ENCODE measurements at places on chromosomes 7 and 10.
A peak's percentile ranks its signal among the peaks of the same experiment; 100 is the strongest.

GRCh38 chr7:15765753-15766152, 79.3 kb upstream of the MEOX2 start:
- DNase-seq: no peak

GRCh38 chr10:58998924-58999713, 177.3 kb upstream of the PHYHIPL start:
- no peak for DNase-seq

- no peak for DNase-seq
These were observed 83.6 kb upstream of the MKI67 start for GRCh38 chr10:128209862-128210214.

DNA sequence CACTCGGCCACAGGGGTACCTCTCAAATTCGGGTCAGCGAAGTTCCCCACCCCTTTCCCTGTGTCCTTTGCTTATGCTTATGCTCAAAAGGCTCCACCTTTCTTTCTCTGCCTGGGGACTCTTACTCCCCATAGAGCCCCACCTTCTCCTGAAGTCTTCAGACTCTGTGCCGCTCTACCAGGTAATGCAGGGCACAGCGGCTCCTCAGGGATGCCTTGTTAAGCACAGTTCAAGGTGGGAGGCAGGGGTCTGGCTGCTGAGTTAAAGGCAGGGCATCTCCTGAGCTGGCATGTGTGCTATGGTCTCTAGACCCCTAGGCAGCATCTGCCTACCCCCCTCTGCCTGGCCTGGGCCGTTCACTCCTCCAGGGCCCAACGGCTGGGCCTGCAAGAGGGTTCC, 3.0 kb upstream of the CXCL12 start:
- no peak for DNase-seq

DNA sequence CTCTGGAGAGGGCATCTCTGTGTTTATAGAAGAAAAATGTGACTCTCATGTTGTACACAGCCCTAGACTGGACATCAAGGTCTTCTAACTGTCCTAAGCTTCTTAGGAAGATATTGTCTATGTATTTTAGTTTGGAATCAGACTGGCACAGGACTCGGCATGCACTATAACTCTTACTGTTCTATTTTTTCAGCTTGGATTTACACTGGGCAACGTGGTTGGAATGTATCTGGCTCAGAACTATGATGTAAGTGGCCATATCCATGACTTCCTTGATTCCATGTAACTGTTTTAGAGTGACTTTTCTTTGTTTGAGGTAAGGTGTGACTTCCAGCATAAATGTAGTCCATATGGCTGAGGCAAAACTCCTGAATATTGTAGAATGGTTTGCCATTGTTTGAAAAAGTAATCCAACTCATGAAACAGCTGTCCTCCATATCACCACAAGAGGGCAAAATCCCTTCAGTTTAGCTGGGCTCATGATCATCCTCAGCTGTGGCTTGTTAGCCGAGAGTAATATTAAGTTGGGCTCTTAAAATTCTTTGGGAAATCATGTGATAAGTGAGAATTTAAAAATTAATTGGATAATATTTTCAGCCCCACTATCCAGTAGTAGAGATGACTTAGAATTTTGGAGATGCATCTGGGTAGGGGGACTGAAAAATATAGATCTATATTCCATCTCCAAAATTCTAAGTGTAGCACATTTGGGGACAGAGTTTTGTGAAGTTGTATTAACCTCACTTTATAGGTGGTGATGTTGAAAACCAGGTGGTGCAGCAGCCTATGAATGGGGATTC, 10.4 kb downstream of the STMP1 start:
- peak; percentile 50 for DNase-seq

DNA sequence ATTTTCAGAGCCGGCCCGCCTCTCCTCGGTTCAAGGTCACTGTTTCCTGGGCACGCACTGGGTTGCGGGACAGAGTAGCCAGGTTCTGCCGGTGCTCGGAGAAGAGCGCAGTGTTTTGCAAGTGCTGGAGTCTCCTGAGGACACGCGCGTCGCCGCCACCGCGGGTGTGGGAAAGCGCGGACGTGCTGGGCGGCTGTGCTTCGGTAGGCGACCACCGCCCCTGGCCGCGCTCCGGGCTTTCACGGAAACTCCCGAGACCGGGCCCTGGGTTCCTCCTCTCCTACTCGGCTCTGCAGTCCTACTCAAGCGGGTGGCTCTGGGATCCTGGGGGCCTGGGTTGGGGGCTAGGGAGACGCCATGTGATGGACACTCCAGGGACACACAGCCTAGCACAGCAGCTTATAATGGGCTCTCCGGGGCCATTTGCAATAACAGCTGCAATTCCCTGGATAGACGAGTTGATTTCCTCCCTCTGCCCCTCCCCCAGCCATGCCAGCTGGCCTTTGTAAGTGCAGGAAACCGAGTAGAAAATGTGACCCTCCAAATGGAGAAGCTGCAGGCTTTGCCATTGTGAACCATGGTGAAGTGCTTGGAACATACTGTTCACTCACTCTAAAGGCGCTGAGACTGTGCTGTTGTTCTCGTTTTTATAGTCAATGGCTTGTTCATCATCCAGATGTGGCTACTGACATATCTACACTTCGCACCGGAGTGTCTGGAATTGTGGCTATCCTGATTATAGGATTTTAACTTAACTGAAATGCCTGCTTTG, 2.1 kb downstream of the FRAT1 start:
- peak; percentile 52 for DNase-seq

GRCh38 chr10:132865851-132866600, 76.3 kb downstream of the CFAP46 start:
- DNase-seq: no peak

DNA sequence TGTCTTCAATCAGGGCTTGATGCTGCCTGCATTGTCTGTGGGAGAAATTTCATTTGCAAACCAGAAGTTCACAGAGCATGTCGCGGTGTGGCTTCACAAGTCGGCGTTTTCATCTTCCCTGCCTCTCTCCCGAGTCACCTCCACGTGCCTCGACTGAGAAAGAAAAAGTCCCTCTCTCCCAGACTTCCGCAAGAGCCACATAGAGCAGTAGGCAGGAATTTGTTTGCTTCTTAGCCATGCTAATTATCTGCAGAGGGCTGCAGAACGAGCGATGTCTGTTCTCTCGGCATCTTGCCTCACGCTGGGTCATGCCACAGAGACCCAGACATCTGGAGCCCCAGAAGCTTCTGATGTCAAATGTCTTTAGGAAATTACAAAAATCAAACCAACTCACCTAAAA, 272.2 kb downstream of the TCF7L2 start:
- DNase-seq: no peak

DNA sequence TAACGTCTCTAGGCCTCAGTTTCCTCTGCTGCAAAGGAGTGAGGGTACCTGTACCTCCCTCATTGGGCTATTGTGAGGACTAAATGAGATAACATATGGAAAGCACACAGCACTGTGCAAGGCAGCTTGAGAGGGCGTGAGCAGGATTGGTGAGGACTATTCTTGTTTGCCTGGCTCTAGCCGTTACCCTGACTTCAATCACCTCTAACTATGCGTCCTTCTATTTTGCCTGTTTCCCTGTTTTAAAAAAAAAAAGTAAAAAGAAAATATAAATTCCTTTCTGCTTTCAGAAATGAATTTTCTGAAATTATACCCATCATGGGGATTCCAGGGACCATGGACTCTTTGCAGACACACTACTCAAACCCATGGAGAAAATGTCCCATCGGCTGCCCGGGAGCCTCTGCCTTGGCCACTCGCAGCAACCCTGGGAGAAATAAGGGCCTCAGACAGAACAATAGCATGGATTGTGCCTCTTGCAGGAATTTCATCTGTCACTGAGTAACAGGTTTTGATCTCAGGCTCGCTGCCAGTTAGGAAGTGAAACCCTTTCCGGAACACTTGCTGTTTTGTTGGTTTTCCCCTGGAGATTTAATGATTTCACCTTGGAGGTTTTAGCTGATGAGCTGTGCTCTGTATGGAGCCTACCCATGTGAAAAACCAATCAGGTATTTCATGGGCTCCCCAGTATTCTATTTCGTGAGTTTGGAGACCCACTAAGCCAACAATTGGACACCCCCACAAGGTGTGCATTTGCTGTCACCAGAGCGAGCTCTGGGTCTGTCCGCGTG, 55.6 kb downstream of the STEAP1B start:
- no peak for DNase-seq

DNA sequence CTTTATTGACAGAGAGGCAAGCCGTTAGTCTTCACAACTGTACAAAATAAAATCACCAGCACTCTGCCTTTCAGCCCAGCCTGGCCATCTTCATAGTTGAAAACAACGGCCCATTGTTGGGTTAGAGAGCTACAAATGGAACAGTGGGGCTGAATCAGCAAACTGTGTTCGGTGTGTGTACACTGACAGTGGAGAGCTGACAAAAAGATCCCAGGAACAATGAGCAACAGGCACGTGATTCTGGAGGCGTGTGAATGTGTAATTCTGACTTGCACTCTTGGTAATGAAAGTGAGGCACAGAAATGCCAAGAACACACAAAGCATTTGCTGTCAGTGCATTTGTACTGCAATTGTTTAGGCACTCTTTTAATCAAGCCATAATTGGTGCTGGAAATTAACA, 303.7 kb downstream of the WDR11 start:
- DNase-seq: peak; percentile 53

- no peak for DNase-seq
These were observed 2.6 kb downstream of the ZNF775 start for GRCh38 chr7:150381785-150382122.

DNA sequence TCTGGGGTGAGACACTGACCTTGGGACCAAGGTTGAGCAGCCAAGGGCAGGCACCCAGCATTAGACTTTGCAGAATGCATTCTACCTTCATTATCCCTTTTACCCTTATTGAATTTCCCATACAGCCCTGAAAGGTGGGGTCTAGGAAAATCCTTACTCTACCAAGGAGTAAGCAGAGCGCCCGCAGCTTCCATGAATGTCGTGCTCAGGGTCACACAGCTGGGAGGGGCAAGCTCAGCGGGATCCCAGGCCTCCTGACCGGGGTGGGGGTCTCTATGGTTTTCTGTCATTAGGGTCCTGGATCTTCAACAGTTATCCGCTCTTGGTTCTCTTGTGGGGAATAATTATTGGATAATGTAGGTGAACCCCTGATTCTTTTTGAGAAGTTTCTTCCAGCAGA, 30.7 kb upstream of the BTBD16 start:
- DNase-seq: no peak

GRCh38 chr10:73920089-73920488, 9.2 kb downstream of the PLAU start:
- no peak for DNase-seq

DNA sequence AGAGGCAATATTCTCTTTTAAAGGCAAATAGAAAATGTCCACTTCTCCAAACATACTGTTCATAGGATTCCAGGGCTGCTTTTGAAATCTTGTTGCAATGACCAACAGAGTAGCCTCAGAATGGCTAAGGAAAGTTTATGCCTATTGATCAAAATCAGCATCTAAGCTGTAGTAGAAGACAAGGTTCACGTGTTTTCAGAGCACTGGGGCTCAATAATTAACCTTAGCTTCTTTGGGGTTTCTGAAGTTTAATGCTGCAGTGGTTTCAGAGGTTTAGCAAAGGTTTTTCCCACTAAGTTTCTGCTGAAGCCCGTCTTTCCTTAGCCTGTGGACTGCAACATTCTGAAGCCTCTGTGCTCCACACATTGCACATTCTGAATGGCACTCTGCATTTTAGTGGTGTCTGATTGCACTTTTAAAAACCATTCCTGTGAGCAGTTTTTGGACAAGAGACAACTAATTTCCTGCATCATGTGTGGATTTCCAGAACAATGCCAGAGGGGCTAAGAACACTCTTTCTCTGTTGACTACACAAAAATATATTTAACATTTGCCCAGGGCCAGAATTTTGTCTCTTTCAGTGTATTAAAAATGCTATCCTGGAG, 342.5 kb downstream of the PTEN start:
- DNase-seq: no peak

GRCh38 chr7:84002348-84002747, 192.2 kb downstream of the SEMA3A start:
- DNase-seq: no peak

DNA sequence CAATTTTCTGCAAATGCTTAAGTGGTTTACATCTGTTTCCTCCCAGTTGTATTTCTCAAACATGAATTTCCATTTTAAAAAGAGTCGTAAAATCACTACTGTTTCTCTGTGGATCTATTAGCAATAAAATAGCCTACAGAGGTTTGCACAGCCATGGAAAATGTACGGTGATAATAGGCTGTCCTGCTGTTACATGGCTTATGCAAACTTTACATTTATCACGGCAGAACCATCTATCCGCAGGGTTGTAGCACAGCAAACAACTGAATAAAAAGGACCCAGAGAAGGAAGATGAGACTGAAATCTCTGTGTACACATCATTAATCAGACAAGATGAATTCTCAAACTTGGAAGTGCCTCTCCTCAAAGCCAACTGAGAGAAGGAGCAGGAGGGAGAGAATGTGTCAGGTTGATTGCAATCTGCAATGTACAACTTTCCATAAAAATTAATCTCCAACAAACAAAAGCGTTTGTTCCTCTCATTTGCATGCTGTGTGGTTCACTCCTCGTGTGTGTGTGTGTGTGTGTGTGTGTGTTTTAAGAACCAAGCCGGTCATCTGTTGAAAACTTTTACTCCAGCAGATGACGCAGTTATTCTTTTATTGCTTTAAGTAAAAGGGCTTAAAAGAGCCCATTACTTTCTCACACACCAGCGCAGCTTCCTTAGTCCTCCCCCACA, 279.3 kb downstream of the SKAP2 start:
- no peak for DNase-seq

- DNase-seq: no peak
These were observed 228.7 kb downstream of the TCF7L2 start for GRCh38 chr10:113178771-113179170.

DNA sequence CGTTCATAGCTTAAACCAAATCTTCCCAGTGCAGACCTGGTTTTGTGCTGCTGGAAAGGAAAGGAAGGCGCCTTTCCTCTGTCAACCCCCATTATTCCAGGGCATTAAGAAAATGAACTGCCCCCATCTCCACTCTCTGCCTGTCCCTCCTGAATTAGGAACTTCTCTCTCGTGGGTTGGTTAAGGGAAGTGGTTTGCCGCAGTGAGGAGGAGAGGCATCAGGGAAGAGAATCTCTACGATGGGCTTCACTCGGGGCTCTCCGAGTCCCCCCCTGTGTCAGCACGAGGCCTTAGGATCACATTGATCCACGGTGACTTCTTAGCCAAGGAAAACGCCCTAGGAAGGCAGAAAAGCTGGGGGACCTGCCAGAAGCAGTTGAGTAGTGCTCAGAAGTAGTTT, 53.9 kb upstream of the LYZL2 start:
- peak; percentile 41 for DNase-seq

DNA sequence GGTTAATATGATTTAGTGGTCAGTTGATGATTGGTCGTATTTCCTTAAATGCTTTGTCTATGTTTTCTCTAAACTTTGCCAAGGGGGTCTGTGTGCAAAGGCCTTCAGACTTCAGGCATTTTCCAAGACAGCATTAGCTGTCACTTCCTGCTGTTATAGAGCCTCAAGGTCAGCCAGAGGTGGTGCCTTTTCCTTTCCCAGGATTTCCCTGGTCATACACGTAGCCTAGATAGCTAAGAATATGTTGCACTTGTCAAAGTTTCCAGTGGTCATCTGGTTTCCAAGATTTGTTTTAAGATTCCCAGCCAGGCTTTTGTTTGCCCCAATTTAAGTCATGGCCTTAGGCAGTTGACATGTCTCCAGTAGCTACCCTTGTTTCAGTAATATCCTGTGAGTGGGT, 133.2 kb upstream of the IGFBP3 start:
- no peak for DNase-seq

GRCh38 chr10:88800152-88801125, 2.1 kb upstream of the LIPM start:
- no peak for DNase-seq

GRCh38 chr7:2241580-2242540, at the start of the genes MRM2 and NUDT1:
TSS of gene MRM2 (minus strand) at chr7:2242205. CDS start at chr7:2242169, 36 bp downstream.
TSS of gene NUDT1 (plus strand) at chr7:2242226. CDS start at chr7:2244575, 2,349 bp downstream.
- DNase-seq: peak; percentile 72

- no peak for DNase-seq
These were observed 17.6 kb upstream of the GDI2 start for GRCh38 chr10:5830629-5831445.
